Renal cortex interstitium (tissue), 15 donors: ENCODE measurements at places on chromosomes 1 and 21. TPM values are rescaled to one million over a fixed set of nuclear protein-coding genes. Genes with fewer than 3 reads are reported as not detected.

The ATP6V1G3 gene
- 4.4 TPM for polyA plus RNA-seq

The RNASEL gene
- polyA plus RNA-seq: 14.2 TPM

The SPRR4 gene
- polyA plus RNA-seq: not detected

The FAM131C gene
- 2.7 TPM for polyA plus RNA-seq

The FABP3 gene
- polyA plus RNA-seq: 72.7 TPM

The NBPF15 gene
- 66.8 TPM for polyA plus RNA-seq

DNA sequence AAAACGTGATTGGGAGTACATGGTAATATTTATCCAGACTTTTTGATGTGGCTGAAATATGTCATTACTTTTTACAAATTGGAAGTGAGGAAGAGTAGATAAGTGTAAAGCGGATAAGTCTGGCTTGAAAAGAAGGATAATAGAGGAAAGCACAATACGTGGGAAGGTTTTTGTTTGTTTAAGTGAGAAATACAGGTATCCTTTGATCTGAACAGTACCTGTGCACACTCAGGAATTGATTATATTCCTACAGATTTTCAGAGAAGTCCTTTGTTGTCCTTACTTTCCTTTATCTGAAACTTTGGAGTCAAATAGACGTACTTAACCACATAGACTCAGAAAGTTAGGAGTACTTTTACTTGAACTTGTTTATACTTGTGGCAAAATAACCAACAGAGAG lies 20.2 kb downstream of the CCDC18 start:
- DNase-seq: no peak

DNA sequence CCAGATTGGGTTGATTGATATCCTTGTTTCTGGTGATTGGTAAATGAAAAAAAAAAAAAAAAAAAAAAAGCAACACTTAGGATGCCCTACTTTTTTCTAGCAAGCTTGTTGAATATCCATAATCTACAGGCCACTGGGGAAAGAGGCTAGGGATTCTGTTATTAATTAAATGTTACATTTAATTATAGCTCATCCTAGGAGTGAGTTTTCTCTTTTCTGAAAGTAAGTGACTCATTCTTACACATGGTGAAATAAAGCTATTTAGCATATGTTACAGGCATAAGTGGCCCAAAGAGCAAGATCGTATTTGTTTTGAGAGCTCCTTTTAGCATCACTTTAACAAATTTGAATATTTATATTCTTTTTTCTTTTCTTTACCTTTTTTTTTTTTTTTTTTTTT lies 94.5 kb downstream of the FNBP1L start:
- DNase-seq: no peak

DNA sequence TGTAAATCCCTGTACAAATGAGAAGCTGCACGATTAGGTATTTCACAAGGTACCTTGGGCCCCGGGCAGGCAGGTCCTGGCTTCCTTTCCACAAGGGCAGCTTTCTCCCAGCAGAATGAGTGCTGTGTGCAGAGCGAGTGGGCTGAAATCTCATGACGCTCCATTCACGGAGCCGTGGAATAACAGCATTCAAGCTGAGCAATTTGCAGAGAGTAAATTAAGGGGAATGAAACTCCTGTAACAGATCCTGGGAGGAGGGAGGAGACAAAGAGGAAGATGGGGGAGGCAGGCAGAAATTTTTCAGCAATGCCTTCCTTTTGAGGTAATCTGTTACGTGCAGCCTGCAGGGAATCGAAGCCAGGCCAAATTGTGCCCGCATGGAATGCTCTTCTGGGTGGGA lies 239.9 kb downstream of the TNR start:
- no peak for DNase-seq

GRCh38 chr1:166479052-166479631 lies 312.3 kb upstream of the FAM78B start:
- peak; percentile 13 for DNase-seq

DNA sequence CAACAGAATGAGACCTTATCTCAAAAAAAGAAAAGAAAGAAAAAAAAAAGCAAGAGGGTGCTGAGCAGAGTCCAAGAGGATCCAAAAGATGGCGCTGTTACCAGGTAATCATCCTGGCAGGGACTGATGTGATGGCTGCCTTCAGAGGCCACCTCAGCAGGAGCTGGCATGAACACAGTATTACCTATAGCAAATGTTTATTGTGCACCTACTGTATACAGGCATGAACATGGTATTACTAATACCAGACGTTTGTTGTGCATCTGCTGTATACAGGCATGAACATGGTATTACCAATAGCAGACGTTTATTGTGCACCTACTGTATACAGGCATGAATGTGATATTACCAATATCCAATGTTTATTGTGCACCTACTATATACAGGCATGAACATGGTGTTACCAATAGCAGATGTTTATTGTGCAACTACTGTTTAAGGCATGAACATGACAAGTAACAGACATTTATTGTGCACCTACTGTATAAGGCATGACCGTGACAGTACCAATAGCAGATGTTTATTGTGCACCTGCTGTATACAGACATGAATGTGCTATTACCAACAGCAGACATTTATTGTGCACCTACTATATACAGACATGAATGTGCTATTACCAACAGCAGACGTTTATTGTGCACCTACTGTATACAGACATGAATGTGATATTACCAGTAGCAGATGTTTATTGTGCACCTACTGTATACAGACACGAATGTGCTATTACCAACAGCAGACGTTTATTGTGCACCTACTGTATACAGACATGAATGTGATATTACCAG lies 115.1 kb upstream of the TMEM51 start:
- DNase-seq: no peak

GRCh38 chr21:45004059-45004422 lies 64.2 kb downstream of the SLX9 start:
- no peak for DNase-seq

- DNase-seq: no peak
These were observed 352.0 kb downstream of the RRAGC start for GRCh38 chr1:38507563-38507962.
